Upper lobe of left lung (tissue), 6 donors: ENCODE measurements at places on chromosomes 5 and 9. TPM values are rescaled to one million over a fixed set of nuclear protein-coding genes. Genes with fewer than 3 reads are reported as not detected.

- H3K36me3 ChIP-seq, result no peaks in the 10 kb centered on the region
- peak overlapping the region; percentile 10 for H3K4me3 ChIP-seq
- H3K27me3 ChIP-seq, result no peaks in the 10 kb centered on the region
- peak; percentile 74 for DNase-seq
- peaks cover 19% of the 10 kb centered on the region for H3K4me1 ChIP-seq
- H3K27ac ChIP-seq, result peak overlapping the region; percentile 75
These were observed 122.5 kb downstream of the COL23A1 start for GRCh38 chr5:178467568-178468195.

- peak overlapping the region; percentile 97 for H3K27ac ChIP-seq
- H3K36me3 ChIP-seq, result no peaks in the 10 kb centered on the region
- DNase-seq, result no peak
- H3K4me1 ChIP-seq, result peaks cover 99% of the 10 kb centered on the region
- H3K27me3 ChIP-seq, result no peaks in the 10 kb centered on the region
- no peak overlapping the region for H3K4me3 ChIP-seq
These were observed 14.5 kb downstream of the GSN start for GRCh38 chr9:121282277-121283079.

INIP gene
- total RNA-seq, result 26.2 TPM

GRCh38 chr5:150960791-150961396 is 56.1 kb upstream of the ZNF300 start:
- H3K27me3 ChIP-seq, result no peaks in the 10 kb centered on the region
- no peak for DNase-seq
- H3K4me3 ChIP-seq, result no peak overlapping the region
- H3K4me1 ChIP-seq, result no peaks in the 10 kb centered on the region
- H3K36me3 ChIP-seq, result no peaks in the 10 kb centered on the region

DNA sequence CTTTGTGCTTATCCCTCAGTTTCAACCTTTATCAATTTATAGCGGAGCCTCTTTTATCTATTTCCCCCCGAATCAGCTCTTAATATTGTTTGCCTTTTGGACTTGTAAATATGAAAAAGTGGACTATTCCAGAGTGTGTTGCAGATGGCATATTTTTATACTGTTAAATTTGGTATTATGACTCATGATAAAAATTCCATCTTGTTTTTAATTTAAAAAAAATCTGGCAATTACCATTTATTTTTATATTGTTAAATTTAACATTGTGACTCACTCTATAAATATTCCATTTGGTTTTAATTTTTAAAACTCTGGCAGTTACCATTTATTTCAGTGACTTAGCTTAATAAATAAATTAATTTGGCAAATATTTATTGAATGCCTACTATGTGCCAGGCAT is 37.5 kb downstream of the RBM27 start:
- no peaks in the 10 kb centered on the region for H3K4me1 ChIP-seq
- peaks cover 68% of the 10 kb centered on the region for H3K36me3 ChIP-seq
- no peak overlapping the region for H3K27ac ChIP-seq
- no peak for DNase-seq

FOXD4 gene
- 0.30 TPM for total RNA-seq

- H3K27me3 ChIP-seq, result no peaks in the 10 kb centered on the region
- H3K27ac ChIP-seq, result peak overlapping the region; percentile 82
- H3K4me1 ChIP-seq, result peaks cover 33% of the 10 kb centered on the region
- H3K4me3 ChIP-seq, result no peak overlapping the region
- H3K36me3 ChIP-seq, result no peaks in the 10 kb centered on the region
These were observed 49.3 kb downstream of the ZFAND5 start for GRCh38 chr9:72315510-72316311.

FOXD4L4 gene
- total RNA-seq, result not detected

CDHR2 gene
- total RNA-seq, result not detected

ISL1 gene
- not detected for total RNA-seq

DNA sequence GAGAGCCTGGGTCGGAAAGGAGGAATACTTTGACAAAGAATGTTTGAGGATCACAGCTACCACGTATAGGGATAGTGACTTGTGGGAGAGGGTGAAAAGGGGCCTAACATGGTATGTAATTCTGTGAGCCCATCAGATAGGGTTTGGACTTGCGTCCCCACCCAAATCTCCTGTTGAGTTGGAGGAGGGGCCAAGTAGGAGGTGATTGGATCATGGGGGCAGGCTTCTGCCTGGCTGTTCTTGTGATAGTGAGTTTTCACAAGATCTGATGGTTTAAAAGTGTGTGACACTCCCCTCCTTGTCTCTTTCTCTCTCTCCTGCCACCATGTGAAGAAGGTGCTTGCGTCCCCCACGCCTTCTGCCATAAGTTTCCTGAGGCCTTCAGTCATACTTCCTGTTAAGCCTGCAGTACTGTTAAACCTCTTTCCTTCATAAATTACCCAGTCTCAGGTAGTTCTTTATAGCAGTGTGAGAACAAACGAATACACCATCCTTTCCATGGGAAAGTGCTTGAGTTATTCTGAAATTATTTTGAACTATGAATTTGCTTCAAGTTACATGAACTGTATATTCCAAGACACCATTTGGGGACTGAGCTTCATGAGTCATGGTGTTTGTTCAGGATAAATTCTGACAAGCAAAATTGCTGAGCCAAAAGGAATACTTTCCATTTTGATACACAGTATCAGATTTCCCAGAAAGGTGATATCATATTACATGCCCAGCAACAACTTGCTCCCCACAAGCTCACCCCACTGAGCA is 68.8 kb upstream of the SSBP2 start:
- no peak overlapping the region for H3K27ac ChIP-seq
- H3K27me3 ChIP-seq, result no peaks in the 10 kb centered on the region
- no peaks in the 10 kb centered on the region for H3K36me3 ChIP-seq
- no peak overlapping the region for H3K4me3 ChIP-seq

GRCh38 chr5:15796557-15796956 is 296.6 kb downstream of the FBXL7 start:
- no peaks in the 10 kb centered on the region for H3K27me3 ChIP-seq
- no peaks in the 10 kb centered on the region for H3K36me3 ChIP-seq
- no peak overlapping the region for H3K27ac ChIP-seq
- peaks cover 7% of the 10 kb centered on the region for H3K4me1 ChIP-seq
- no peak for DNase-seq
- no peak overlapping the region for H3K4me3 ChIP-seq

C5orf22 gene
- total RNA-seq, result 18.8 TPM

GRCh38 chr5:40502736-40503135 is 177.0 kb upstream of the PTGER4 start:
- H3K27me3 ChIP-seq, result no peaks in the 10 kb centered on the region
- H3K4me3 ChIP-seq, result no peak overlapping the region
- H3K4me1 ChIP-seq, result no peaks in the 10 kb centered on the region
- no peak for DNase-seq
- peak overlapping the region; percentile 59 for H3K27ac ChIP-seq
